Thoracic aorta (tissue), 2 donors: ENCODE measurements at places on chromosomes 12 and 14.

DNA sequence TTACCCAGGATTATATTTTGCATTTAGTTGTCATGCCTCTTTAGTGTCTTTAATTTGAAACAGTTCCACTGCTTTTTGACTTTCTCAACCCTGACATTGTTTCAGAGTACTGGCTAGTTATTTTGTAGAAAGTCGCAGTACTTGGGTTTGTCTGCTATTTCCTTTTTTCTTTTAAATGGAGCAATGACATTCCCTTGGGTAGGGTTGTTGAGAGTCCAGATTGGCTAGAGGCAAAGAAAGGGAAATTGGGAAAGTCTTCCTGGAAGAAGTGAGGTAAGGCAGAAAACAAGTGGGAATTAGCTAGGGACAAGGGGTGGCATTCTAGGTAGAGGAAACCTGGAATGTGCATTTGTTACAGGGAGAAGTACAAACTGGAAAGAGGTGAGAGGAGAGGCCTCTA, 245.9 kb downstream of the EMP1 start:
- no peak for DNase-seq

- no peak for DNase-seq
Measured at GRCh38 chr12:124236625-124237031, 58.3 kb upstream of the RFLNA start.

DNA sequence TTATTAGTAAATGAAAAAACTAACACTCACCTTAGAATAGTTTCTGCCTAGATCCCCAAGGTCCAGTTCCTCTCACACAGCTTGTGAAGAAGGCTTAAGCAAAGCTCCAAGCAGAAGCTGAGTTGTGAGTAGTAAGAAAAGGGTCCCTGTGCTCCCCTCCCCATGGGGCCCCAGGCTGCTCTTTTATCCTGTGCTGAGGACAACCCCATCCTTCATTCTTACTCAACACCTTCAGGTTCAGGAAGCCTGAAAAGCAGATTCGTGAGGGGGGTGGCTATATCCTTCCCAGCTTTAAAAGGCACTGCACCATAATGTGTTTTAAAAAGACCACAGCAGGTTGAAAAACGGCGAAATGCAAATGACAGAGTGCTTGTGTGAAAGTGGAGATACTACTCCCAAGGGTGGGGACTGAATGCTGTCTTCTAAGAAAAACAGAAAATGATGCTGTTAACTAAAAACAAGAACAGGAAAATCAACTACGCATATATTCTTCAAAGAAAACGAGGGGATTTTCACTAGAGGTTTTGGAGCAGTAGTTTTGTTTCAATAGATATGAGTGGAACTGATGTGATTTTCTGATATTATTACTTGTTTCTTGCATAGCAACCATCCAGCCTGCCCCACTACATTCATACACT, 182.7 kb downstream of the KTN1 start:
- DNase-seq: no peak

- no peak for DNase-seq
Measured at GRCh38 chr12:69115951-69116350, 123.4 kb upstream of the CPSF6 start.

DNA sequence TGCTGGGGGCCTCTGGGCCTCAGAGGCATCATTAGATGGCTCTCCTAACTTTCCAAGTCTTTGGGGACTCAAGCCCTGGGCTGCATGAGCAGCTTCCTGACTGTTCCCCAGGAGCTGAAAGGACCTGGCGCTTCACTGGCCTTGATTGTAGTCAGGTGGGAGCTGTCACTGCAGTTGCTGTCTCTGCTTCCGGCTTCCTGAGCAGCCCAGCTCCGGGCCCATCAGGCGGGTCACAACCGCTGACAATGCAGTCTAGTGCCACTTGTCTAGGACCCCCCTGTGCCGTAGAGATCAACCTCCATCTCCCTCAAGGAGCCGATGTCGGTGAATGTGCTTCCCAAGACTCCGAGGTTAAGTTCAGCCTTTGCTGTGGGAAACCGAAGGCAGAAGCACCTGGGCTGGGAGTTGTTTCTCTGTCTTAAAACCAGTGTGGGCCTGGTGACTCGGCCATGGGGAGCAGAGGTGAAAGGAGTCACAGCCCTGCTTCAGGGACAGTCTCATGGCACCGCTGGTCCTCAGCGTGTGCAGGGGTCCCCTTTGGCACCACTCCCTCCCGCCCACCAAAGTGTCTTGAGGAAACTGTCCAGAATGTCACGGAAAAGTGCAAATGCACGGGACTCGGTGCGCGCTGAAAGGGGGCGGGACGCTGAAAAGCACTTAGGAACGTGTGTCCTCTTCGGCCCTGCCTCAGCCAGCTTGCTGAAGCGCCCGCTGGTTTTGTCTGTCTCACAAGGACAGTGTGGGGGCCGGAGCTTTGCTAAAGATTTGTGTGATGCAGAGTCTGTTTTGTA, 44.8 kb downstream of the PRIMA1 start:
- no peak for DNase-seq

DNA sequence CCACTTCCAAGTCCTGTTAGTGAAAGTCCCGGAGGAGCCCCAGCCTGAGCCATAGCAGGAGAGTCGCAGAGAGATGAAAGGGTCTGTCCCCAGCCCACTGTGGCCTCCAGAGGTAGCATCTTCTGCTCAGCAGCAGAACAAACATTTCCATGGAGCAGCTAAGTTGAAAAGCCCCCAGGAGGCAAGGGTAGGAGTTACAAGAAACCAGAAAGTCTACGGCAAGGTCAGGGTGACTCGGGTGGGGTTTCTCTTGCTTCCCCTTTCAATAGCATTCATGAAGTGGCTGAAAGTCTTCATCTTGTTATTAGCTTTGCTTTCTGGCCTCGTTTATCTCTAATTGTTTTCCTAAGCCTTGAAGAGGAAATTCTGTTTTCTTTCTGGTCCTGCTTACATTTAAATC, 151.2 kb upstream of the DIO3 start:
- DNase-seq: no peak

GRCh38 chr14:102154821-102155549, 15.3 kb downstream of the WDR20 start:
- no peak for DNase-seq

GRCh38 chr12:103964805-103965204, 867 bp upstream of the TDG start:
- no peak for DNase-seq

DNA sequence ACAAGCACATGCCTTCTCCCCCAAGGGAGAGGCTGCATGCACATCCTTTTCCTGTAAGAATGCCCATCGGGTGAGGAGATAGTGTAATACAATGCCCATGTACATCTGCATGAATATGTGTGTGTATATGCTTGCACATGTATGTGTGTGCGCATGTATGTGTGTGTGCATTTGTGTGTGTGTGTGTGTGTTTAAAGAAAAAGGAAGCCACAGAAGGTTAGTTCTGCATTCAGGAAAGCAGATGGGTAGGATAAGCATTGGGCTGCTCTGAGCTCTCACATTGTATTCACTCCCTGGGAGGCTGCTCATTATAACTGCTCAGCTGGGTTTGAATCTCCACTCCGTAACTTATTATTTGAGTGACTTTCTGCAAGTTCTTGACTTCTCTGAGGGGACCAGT, 74.3 kb downstream of the GALNT8 start:
- no peak for DNase-seq

GRCh38 chr12:111354511-111354910, 14.4 kb downstream of the PHETA1 start:
- DNase-seq: no peak

- DNase-seq: no peak
Measured at GRCh38 chr12:13164921-13165616, 31.5 kb upstream of the EMP1 start.

DNA sequence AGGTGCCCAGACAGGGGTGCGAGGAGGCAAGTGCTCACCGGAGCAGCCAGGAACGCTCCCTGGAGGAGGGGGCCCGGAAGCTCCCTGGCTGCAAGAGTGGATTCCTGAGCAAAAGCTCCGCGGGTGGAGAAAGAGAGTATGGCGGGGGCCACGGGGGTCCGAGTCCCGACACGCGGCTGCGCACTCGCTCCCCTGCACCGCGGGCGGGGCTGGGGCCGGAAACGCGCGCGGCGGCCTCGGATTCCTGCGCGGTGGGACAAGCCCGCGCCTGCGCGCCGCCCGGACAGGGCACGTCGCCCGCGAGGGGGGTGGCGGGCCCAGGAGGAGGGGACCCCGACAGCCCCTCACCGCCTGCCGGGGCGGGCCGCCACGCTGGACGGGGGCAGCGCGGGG, 27.8 kb upstream of the GPR132 start:
- no peak for DNase-seq

- DNase-seq: no peak
Measured at GRCh38 chr12:120856980-120857379, 47.2 kb downstream of the SPPL3 start.

- no peak for DNase-seq
Measured at GRCh38 chr14:59086241-59086882, 102.1 kb upstream of the DAAM1 start.

DNA sequence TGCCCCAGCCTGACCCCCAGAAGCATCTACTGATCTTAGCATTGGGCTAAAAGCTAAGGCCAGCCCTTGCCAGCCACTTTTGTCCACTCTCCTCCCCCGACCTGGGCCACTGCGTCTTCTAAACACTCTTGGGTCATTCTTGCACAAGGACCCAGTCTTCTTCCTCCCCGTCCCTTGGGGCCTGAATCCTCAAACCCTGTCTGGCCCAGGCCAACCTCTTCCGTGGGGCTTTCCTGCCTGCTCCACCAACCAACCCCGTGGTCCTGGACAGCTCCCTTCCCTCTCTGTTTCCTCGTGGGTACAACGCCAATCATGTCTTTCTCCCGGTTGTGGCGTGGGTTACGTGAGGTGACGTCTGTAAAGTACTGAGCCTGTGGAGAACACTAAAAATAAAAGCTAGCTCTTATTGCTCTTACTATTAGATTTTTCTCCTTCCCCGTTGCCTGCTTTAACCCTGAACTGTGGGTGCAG, 21.5 kb downstream of the FAM222A start:
- no peak for DNase-seq

- DNase-seq: no peak
Measured at GRCh38 chr12:31390991-31391390, 65.0 kb upstream of the SINHCAF start.

- no peak for DNase-seq
Measured at GRCh38 chr12:7705846-7706245, 5.4 kb upstream of the DPPA3 start.

GRCh38 chr12:25625146-25625545, 72.1 kb upstream of the LMNTD1 start:
- no peak for DNase-seq

DNA sequence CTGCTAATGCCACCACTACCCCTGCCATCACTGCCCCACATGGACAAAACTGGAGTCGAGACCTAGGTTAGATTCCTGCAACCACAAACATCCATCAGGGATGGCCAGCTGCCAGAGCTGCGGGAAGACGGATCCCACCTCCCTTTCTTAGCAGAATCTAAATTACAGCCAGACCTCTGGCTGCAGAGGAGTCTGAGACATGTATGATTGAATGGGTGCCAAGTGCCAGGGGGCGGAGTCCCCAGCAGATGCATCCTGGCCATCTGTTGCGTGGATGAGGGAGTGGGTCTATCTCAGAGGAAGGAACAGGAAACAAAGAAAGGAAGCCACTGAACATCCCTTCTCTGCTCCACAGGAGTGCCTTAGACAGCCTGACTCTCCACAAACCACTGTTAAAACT, 7.1 kb upstream of the OAS2 start:
- no peak for DNase-seq

DNA sequence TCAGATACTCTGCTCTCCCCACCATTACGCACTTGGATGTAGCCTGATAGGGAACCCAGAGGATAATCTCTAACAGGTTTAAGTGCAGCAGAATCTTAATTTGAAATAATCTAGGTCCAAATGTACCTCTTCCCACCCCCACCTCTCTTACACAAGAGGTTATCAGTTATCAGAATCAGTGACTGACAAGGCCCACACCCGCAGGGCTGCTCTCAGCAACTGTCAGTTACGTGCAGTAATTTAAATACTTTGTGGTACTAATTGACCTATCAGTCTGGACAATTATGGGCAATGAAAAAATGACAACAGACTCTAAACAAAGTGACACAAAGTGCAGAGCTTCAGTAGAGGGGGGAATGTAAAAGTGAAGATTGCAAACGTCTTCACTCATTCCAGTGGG, 74.0 kb downstream of the CLIP1 start:
- DNase-seq: no peak

- DNase-seq: no peak
Measured at GRCh38 chr12:91178139-91178561, 4.5 kb downstream of the DCN start.

DNA sequence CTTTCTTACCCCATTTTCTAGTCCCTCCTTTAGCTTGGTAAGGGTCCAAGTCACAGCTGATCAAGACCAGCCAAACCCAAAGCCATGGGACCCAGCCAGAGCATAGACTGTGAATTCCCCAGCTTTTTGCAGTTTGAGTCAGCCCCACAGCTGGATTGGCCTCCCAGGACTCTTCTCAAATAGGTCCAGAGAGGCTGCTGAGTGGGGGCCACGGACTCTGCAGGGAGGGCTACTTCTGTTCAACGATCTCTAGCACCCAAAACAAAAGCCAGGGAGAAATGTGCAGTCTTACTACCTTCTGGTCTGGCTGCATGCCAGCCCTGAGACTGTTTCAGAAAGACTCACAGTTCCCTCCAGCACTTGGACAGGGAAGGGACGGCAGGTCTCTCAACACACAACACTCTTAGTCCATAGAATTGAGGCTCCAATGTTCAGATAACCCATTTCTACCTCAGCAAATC, 1.6 kb downstream of the VDR start:
- DNase-seq: no peak

- no peak for DNase-seq
Measured at GRCh38 chr12:19248929-19249602, 119.5 kb downstream of the PLEKHA5 start.

DNA sequence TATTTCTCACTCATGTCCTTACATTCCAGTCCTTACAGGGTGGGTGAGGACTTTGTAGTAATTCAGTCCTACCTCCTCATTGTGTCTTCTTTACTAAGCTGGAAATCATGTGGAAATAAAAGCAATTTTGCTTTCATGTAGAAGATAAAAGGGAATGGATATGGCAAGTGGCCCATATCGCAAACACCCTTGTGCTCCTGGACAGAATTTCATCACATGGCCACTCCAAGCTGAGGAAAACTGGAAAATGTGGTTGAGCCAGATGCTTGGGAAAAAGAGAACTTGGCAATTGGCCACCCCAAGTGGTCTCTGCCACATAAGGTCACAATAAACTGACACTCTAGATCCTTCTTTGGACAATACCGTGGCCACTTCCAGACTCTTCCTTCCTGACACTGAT, 64.2 kb upstream of the IFNG-AS1 start:
- DNase-seq: no peak

- DNase-seq: no peak
Measured at GRCh38 chr12:124548854-124549378, 18.5 kb downstream of the NCOR2 start.

- DNase-seq: no peak
Measured at GRCh38 chr12:108616941-108617858, 16.5 kb downstream of the SELPLG start.

DNA sequence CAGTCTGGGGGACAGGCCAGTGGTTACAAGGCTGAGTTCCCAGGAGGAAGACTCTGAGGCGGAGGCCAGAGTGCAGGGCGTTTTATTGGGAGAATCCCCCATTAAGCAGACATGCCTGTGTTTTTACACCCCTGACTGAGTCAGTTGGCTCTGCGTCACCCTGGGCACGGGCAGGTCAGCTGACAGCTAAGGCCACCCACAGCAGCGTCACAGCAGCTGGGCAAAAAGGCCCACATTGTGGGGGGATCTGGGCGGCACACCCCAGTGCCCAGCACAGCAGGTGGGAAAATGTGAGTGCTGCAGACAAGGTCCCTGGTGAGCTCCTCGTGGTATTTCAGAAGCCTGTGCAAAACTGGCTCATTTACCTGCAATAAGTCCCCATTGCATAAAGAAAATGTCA, 184.7 kb downstream of the AACS start:
- no peak for DNase-seq

GRCh38 chr12:121574025-121574424, 6.8 kb downstream of the KDM2B start:
- DNase-seq: no peak

- no peak for DNase-seq
Measured at GRCh38 chr14:99531251-99532096, 50.3 kb downstream of the CCNK start.
